ENCODE measurements at places on chromosomes 4 and X. TPM values are rescaled to one million over a fixed set of nuclear protein-coding genes. Genes with fewer than 3 reads are reported as not detected.

DNA sequence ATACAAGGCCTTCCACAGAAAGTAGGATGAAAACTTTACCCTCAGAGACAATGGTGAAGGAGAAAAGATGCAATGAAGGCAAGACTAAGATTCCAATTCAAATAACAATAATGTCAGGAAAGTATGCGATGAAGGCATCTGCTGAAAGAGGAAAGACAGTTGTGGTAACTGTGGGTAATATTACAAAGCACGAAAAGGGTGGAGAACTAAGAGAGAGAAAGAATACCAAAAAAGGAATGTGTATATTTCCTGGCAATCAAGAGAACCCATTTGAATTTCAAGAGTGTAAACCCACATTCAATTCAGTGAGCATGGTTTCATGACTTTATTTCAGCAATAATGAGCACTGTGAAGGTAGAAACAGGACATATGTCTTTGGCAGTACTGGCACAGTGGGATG, 225.5 kb downstream of the PALLD start:
- DNase-seq, result peak; percentile 26

GRCh38 chr4:128663325-128663724, 146.2 kb upstream of the JADE1 start:
- no peak for DNase-seq

- DNase-seq, result peak; percentile 67
Measured at GRCh38 chr4:151527699-151528098, 118.7 kb downstream of the FHIP1A start.

DNA sequence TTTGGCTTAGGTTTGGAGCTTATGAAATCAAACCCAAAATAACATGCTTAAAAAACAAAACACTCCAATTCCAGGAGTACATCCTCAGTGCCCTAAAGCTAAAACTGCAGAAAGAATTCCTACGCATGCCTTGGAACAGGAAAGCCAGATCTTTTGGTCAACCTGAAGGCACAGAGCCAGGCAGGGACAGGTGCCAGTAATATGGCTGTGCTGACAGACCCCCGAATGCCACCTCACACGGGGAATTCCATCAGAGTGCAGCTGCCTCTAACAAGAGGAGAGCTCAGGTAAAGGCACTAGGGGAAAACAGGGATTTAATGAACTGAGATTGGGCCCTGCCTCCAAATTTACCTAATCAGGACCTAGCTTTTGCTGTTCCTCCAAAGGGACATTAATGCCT, 77.1 kb downstream of the SHISA3 start:
- DNase-seq, result no peak

DNA sequence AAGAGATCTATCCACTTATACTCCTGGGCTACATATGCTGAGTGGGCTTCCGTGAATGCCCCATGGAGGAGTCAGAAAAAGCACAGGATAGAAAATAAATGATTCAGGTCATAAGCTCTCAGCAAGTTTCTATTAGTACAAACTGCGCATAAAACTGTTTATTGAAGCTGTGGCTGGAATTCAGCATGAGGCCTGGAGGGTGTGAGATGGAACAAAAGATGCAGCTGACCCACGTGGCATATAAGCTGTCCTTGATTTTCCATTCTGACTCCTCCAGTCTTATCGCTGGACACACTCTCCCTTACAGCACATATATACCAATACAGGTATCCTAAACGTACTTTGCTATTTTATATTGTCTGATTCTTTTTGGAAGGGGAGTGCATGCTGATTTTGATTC, 17.9 kb downstream of the GRXCR1 start:
- no peak for DNase-seq

DNA sequence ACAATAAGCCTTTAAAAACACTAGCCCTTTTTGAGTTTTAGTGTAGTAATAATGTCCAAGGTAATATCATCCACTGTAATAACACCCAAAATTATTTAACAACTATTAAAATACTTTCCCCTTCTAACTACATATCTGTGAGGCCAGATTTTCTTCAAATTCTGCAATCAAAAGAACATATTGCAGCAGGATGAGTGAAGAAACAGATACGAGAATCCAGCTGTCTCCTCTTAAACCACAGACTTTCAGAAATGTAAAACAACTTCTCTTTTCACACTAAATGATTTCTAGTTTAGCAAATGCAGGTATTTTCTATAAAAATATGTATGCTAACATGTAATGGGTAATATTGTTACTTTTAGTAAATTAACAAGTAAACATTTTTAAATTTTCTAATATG, 148.9 kb downstream of the PRDM5 start:
- no peak for DNase-seq

GRCh38 chr4:121814756-121815155, 8.9 kb downstream of the CCNA2 start:
- DNase-seq, result no peak

DNA sequence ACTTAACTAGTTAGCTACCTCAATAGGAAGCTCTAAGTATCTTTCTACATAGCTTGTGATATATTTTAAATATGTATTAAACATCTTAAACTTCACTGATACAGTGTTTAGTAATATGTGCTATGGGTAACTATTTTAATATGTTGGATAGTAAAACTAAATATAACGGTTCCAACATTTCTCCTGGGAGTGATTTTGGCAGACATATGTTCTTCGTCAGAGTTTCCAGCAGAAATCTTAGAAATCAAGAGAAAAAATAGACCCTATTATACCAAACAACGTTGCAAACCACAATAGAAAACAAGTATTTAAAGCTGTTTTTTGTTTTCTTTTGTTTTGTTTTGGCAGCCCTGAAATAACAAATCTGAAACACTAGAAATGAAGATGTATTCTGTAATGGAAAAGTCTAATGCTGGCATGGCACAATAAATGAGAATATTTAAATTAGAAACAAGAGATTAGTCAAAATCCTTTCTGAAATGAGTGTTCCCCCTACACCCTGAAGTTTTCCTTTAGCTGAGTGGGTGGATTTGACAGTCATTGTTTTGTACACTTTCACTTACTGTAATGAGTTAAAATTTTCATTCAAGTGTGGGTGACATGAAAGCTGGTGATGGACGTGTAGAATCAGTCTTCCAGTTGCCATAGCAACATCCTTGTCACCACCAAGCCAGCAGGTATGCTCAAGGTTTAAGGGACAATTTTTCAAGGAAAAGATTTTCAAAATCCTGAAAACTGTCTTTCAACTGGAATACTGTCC, 233.5 kb downstream of the SCFD2 start:
- no peak for DNase-seq

GRCh38 chrX:39164212-39164611, 363.0 kb downstream of the MID1IP1 start:
- no peak for DNase-seq

GRCh38 chr4:38591617-38592337, 72.2 kb upstream of the KLF3 start:
- no peak for DNase-seq

GRCh38 chr4:77959566-77960338, 97.1 kb downstream of the MRPL1 start:
- peak; percentile 29 for DNase-seq

- peak; percentile 53 for DNase-seq
Measured at GRCh38 chr4:141654098-141654497, 17.7 kb downstream of the IL15 start.

DNA sequence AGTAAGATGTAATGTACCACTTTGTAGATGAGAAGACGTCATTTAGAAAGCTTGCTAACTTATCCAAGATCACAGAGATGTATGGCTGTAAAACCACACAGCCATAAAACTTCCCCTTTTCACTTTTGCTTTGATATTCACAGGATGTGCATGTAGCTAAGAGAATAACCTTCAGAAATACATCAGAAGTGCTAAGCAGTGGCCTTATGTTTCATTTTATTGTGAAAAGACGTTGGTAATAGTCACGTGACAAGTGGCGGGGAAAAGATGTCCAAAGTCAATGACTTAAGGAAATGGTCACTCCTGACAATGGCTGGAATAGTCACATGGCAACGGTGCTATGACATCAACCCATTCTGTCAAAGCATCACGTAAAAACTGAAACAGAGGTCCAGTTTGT, 12.9 kb upstream of the WDR17 start:
- no peak for DNase-seq

GRCh38 chr4:185190306-185190856, 13.4 kb downstream of the CFAP97 start:
- DNase-seq, result no peak

GRCh38 chr4:54213001-54213400, 16.1 kb upstream of the PDGFRA start:
- DNase-seq, result no peak

- no peak for DNase-seq
Measured at GRCh38 chr4:92733231-92733630, 429.5 kb downstream of the GRID2 start.

- DNase-seq, result no peak
Measured at GRCh38 chrX:38560776-38561125, 591 bp upstream of the TSPAN7 start.

XAGE1A gene
- not detected for total RNA-seq

CCDC158 gene
- total RNA-seq, result not detected

RNF128 gene
- total RNA-seq, result 0.20 TPM

GPR143 gene
- total RNA-seq, result not detected

ASB9 gene
- total RNA-seq, result 16.0 TPM

SLITRK2 gene
- total RNA-seq, result not detected

CLCN4 gene
- total RNA-seq, result 1.7 TPM

ASB12 gene
- not detected for total RNA-seq

CT45A2 gene
- total RNA-seq, result not detected

PNMA5 gene
- total RNA-seq, result not detected

ADGRG2 gene
- total RNA-seq, result not detected

PAGE2 gene
- total RNA-seq, result not detected

BEND2 gene
- total RNA-seq, result not detected

SLC10A7 gene
- 8.7 TPM for total RNA-seq

NLRP2B gene
- total RNA-seq, result not detected

SHOX gene
- not detected for total RNA-seq

ITIH6 gene
- total RNA-seq, result not detected

NUDT10 gene
- not detected for total RNA-seq

All from M059J (cell line).